Putamen (tissue), 1 donor: ENCODE measurements at places on chromosomes 7 and 10.

DNA sequence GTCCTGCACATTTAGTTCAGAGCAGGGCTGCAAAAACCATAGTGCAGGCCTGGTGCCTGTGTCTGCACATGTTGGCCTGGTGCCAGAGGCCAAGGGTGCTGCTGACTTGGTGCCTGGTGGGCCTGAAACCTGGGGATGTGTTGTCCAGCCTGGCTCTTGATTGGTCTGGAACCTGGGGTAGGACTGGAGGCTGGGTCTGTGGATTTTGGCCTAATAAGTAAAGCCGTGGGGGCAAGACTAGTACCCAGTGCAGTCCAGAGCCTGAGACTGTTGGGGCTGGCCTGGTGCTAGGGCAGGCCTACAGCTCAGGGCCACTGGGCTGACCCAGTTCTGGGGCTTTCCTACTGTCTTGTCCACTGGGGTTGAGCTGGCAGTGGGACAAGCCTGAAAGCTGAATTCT, 817.9 kb downstream of the DNAJB9 start:
- DNase-seq: no peak

- no peak for DNase-seq
Observed at GRCh38 chr10:33539116-33539515, 204.6 kb upstream of the NRP1 start.

GRCh38 chr7:139647814-139648390, 124.4 kb downstream of the CLEC2L start:
- no peak for DNase-seq

DNA sequence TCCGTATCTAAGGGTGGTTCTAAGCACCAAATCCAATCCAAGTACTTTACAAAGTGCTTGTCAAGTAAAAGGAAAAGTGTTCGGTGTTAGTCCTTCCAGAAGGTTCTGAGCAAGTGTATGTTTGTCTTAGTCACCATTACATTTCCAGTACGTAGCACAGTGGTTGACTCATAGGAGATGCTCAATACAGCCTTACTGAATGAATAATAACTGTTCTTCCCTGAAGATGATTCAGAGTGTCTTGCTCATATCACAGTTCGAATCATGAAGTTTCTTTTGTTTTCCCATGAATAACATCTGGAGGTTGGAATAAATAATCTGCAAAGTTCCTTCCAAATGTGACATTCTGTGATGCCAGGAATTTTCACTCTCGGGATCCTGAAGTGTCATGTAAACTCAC, 53.4 kb downstream of the WNT2 start:
- DNase-seq: no peak

- no peak for DNase-seq
Observed at GRCh38 chr10:128149267-128150014, 23.2 kb upstream of the MKI67 start.

GRCh38 chr10:78205457-78206016, 171.9 kb downstream of the RPS24 start:
- no peak for DNase-seq

- no peak for DNase-seq
Observed at GRCh38 chr10:10989669-10990068, 28.0 kb upstream of the CELF2 start.
